ENCODE measurements at places on chromosomes 1 and 21. TPM values are rescaled to one million over a fixed set of nuclear protein-coding genes. Genes with fewer than 3 reads are reported as not detected.

Gene SPRR2E
- total RNA-seq: not detected

Gene KLHDC8A
- not detected for total RNA-seq

Gene COL18A1
- 27.8 TPM for total RNA-seq

Gene KIF14
- total RNA-seq: 8.6 TPM

Gene BCL10
- total RNA-seq: 33.3 TPM

Gene MX2
- total RNA-seq: 0.86 TPM

Gene HTR6
- not detected for total RNA-seq

Gene ESRRG
- total RNA-seq: under 0.01 TPM

Gene IARS2
- 92.3 TPM for total RNA-seq

Gene CCSAP
- 5.8 TPM for total RNA-seq

Gene ENAH
- 29.7 TPM for total RNA-seq

Gene TXNDC12
- 59.4 TPM for total RNA-seq

Gene LEMD1
- total RNA-seq: not detected

Gene SPRR2D
- total RNA-seq: not detected

Gene CLCA2
- total RNA-seq: not detected

Gene PTPN7
- total RNA-seq: not detected

Gene OVAAL
- total RNA-seq: not detected

Gene TMPRSS3
- total RNA-seq: not detected

Gene HRNR
- total RNA-seq: not detected

Gene CFAP141
- total RNA-seq: not detected

Gene DENND2C
- 0.89 TPM for total RNA-seq

Gene IL6R
- 4.4 TPM for total RNA-seq

Gene KRTAP27-1
- total RNA-seq: not detected

Gene METTL13
- total RNA-seq: 27.8 TPM

Gene INAVA
- total RNA-seq: not detected

Gene FAM78B
- total RNA-seq: 0.29 TPM

Gene FBXO44
- 7.8 TPM for total RNA-seq

Gene PTPRC
- total RNA-seq: 0.18 TPM

Gene KRTAP12-2
- not detected for total RNA-seq

Gene PRAMEF20
- total RNA-seq: not detected

Gene FCGR2B
- not detected for total RNA-seq

Gene TCHH
- not detected for total RNA-seq

Gene IL20
- not detected for total RNA-seq

Gene ARMH1
- not detected for total RNA-seq

Gene CRYBG2
- total RNA-seq: not detected

Gene HOOK1
- not detected for total RNA-seq

Gene NHLH1
- total RNA-seq: not detected

Gene DCST1
- not detected for total RNA-seq
